ENCODE measurements at places on chromosomes 16 and 17.
A peak's percentile ranks its signal among the peaks of the same experiment; 100 is the strongest.

DNA sequence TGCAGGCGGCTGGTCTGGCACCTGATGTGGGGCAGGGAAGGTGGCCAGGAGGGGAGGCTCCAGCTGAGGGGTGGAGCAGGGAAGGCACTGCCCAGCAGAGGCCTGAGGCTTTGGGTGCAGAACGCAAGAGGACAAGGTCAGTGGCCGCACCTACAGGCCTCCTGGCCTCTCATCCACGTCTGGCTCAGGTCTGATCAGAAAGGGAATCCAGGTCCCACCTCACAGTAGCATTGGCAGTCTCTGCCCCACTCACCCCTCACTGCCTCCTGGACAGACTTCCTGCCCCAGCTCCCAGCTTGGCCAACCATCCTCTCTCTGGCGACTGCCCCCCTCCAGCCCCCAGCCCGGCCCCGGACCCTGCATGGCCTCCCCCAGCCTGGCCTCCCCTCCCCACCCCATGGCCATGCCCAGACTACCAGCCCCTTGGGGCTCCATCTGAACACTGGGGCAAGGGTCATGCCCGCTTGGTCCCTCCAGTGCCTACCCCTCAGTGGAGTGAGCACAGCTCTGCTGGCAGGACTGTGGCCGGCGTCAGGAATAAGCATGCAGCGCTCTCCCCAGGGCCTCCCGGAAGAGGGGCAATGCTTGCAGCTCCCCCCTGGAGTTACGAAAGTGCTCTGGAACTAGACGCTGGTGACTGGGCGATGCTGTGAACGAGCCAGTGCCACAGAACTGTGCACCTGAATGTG is 4.6 kb downstream of the UTS2R start:
- no peak for DNase-seq

- no peak for DNase-seq
Measured at GRCh38 chr16:83098536-83098935, 471.8 kb downstream of the CDH13 start.

DNA sequence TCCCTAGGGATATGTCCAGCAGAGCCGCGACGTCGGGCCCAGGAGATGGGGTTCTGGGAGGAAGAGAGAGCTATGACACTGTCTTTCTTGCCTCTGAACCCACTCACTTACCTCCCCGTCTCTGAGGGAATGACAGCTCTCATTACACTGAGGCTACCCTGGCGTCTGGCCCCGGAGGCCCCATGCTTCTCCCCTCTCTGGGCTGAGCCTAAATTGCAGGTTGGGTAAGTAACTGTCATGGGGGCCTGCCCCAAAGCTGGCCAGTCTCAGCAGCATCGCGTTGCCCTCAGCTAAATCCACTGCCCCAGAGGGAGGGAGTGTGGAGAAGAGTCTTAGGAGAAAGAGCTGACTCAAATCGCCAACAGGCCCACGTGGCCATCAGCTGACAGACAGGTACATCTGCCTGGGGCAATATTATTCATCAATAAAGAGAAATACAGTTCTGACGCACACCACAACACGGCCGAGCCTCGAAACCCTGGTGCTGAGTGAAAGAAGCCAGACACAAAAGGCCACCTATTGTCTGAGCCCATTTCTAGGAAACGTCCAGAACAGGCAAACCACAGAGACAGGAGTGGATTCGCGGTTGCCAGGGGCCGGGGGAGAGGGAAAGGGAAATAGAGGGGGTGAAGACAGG is 156.4 kb downstream of the C16orf95 start:
- DNase-seq, result no peak

- DNase-seq, result no peak
Measured at GRCh38 chr17:66829883-66830282, 5.0 kb upstream of the CACNG5 start.

DNA sequence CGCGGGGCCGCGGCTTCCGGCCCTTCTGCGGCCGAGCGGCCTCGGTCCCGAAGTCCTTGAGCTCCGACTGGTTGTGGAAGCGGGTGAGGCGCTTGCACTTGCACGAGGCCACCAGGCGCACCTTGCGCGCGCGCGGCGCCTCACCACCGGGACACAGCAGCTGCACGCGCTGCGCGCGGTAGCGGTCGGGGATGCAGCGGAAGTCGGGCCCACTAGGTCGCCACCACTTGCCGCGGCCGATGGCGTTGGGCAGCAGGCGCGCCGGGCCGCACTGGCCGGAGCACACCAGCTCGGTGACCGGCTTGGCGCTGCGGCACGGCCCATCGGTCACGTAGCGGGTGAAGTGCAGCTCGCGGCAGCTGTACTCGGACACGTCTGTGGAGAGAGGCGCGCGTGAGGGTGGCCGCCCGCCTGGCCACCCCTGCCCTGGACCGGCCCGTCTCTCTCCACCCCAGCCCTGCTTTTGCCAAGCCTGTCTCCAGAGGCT is 3.2 kb downstream of the SOST start:
- DNase-seq, result no peak

- DNase-seq, result no peak
Measured at GRCh38 chr16:66298006-66298405, 68.5 kb upstream of the CDH5 start.

GRCh38 chr16:81809567-81809966 is 30.5 kb downstream of the PLCG2 start:
- DNase-seq, result no peak

DNA sequence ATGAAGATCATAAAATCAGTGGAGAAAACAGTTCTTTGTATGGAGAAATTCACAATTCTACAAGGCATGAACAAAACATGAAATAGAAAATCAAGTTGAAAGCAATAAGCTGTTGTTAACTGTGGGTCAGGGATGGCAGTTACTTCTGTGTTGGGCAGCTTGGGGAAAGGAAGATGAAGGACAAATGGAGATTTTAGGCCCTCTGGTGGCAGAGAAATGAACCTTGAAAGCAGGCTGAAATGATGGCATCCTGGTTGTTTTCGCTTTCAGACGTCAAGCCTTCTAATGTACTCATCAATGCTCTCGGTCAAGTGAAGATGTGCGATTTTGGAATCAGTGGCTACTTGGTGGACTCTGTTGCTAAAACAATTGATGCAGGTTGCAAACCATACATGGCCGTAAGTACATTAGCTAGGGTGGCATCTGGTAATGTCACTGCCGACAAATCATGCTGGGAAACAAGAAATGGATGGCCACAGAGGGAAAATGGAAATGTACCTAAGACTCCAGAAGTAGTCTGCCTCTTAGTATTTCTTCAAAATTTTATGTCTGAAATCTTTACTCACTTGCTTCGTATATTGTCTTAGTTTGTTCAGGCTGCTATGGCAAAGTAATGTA is 108.9 kb downstream of the MAP2K6 start:
- peak; percentile 24 for DNase-seq

DNA sequence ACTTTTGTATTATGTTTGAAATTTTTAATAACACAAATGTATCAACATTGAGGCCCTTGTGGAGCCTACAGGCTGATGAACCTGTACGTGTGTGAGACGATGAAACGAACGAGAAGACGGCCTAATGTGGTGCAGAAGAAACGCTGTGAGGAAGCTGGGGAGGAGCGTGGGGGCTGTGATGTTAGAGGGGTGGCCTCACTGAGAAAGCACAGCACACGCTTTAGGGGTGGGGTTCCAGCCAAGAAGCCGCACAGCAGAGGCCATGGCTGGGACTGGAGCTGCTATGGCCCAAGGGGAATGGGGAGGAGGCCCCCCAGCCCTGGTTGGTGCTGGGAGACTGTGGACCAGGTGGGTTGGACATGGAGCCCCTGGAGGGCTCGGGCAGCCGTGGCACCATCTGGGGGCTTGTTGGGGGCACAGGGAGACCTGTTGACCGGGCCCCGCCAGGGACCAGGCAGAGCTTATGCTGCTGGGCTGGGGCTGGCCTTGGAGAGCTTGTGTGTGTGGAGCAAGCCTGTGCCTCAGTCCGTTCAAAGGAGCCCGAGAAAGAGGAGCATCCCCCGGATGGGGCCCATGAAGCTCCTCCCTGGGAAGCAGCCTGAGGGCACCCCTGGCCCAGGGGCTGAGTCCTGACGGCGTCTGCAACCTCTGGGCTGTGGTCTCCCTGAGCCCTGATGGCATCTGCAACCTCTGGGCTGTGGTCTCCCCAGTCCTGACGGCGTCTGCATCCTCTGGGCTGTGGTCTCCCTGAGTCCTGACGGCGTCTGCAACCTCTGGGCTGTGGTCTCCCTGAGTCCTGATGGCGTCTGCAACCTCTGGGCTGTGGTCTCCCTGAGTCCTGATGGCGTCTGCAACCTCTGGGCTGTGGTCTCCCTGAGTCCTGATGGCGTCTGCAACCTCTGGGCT is 44.7 kb downstream of the METRNL start:
- no peak for DNase-seq

- no peak for DNase-seq
Measured at GRCh38 chr17:80737106-80738019, 192.7 kb downstream of the RPTOR start.

Data from K562 (cell line).